Effector memory CD4-positive, alpha-beta T cell (primary cell): ENCODE measurements at places on chromosomes 2 and 18.

- no peak for DNase-seq
- no peaks in the 10 kb centered on the region for H3K4me1 ChIP-seq
- no peaks in the 10 kb centered on the region for H3K27me3 ChIP-seq
- no peaks in the 10 kb centered on the region for H3K36me3 ChIP-seq
- H3K27ac ChIP-seq = no peak overlapping the region
These were observed 271.3 kb downstream of the LRATD1 start for GRCh38 chr2:14903709-14904374.

DNA sequence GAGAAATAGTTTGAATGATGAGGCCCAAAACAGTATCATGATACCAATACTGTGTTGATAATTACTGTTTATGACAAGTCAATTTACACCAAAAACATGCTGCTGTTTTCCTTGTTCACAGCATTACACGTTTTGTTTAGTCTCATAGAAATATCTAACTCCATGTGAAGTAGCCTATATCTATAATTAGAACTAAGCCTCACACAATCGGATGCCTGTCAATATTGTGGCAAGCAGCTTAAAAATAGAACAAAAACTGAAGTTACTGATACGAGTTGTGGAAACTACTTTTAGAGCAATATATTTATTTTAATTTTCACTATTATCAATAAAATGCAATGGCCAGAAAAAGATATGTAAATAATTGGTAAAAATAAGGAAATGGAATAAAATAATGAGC is 470.8 kb downstream of the ZEB2 start:
- H3K27ac ChIP-seq = no peak overlapping the region
- H3K4me1 ChIP-seq = no peaks in the 10 kb centered on the region
- no peak for DNase-seq

DNA sequence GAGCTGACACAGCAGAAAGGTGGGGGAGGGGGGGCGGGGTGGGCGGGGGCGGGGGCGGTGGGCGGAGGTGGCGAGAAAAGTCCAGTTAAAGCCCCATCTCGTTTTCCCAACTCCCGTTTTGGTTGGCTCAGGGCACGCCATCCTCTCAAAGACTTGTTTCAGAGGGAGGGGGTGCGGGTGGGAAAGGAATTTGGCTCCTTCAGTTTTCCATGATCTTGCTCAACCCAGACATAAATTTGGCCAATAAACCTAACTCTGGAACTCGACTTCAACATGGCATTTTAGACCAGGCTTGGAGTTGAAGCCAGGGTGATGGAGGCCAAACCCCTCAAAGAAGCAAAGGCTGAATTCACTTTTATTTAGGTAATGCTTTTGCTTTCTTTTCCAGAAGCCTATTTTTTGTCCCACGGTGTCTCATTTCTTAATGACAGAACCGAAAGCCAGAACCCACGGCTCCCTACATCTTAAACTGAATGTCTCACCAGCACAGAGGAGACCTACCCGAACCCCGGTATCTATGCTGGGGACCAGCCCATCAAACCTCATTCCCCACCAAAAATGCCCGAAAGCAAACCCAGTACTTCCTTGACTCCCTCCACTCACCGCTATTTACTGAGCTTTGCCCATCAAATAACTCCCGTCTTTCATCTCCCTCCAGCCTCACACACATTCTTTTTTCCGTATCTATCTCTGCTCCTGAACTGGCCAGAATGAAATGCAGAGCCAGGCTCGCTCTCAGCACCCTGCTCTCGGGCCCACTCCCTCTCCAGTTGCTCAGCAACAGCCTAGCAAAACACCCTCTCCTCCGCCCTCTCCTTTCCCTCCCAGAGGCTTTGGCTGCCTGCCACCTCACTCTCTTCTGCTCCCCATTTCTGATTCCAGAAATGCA is 4.3 kb downstream of the IGFBP5 start:
- peaks cover 31% of the 10 kb centered on the region for H3K4me1 ChIP-seq
- H3K4me3 ChIP-seq = no peak overlapping the region
- H3K27ac ChIP-seq = no peak overlapping the region
- H3K36me3 ChIP-seq = no peaks in the 10 kb centered on the region

- no peak overlapping the region for H3K4me3 ChIP-seq
- H3K36me3 ChIP-seq = no peaks in the 10 kb centered on the region
- no peak for DNase-seq
- H3K4me1 ChIP-seq = no peaks in the 10 kb centered on the region
- no peak overlapping the region for H3K27ac ChIP-seq
These were observed 278.6 kb downstream of the DSC3 start for GRCh38 chr18:30763902-30764350.

GRCh38 chr2:180516232-180516631 is 464.2 kb upstream of the UBE2E3 start:
- no peak overlapping the region for H3K4me3 ChIP-seq
- no peaks in the 10 kb centered on the region for H3K4me1 ChIP-seq
- H3K27me3 ChIP-seq = no peaks in the 10 kb centered on the region
- no peak overlapping the region for H3K27ac ChIP-seq
- no peaks in the 10 kb centered on the region for H3K36me3 ChIP-seq

DNA sequence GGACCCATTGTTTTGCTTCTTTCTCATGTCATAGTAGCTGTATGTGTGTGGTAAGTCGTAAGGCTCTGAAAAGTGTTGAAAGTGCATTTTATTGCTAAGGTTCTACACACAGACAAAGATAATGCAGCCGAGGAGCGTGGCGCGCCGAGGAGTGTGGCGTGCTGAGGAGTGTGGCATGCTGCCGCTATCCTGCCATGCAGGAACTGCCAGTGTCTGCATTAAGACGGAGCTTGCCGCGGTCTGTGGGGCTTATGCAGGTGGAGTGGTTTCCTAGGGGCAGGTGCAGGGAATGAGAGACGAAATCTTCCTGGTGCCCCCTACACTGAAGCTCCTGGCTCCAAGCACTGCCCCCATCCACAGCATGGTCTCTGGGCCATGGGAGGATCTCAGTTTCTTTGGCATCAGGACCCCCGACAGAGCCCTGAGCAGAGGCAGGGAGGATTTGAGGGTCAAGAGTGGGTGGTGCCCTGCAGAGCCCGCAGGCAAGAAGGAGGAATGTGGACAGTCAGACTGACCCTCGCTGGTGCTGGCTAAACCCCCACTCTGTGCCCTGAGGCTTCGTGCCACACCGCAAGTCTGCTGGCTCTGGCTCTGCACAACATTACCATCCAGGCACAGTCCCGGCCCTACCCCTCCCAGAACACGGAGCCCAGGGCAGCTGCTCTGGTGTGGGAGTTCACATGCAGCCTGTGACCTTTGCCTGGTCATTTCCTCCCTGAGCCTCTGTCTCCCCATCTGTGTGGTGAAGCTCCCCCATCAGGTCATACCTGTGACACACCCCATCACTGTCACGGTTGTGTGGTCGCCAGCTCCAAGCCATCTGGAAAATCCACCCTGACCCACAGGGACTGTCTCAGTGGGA is 3.2 kb downstream of the SNED1 start:
- no peaks in the 10 kb centered on the region for H3K4me1 ChIP-seq
- no peak overlapping the region for H3K27ac ChIP-seq
- H3K27me3 ChIP-seq = peaks cover 5% of the 10 kb centered on the region
- no peak overlapping the region for H3K4me3 ChIP-seq

GRCh38 chr18:25262920-25263319 is 89.0 kb downstream of the ZNF521 start:
- no peak overlapping the region for H3K4me3 ChIP-seq
- H3K36me3 ChIP-seq = no peaks in the 10 kb centered on the region
- H3K4me1 ChIP-seq = no peaks in the 10 kb centered on the region
- no peak overlapping the region for H3K27ac ChIP-seq
- DNase-seq = no peak
